ENCODE measurements at places on chromosomes 4 and X.

- DNase-seq: peak; percentile 20
Observed at GRCh38 chrX:42290608-42291007, 367.3 kb upstream of the CASK start.

GRCh38 chr4:26864899-26865298 is 4.3 kb downstream of the STIM2 start:
- DNase-seq: no peak

DNA sequence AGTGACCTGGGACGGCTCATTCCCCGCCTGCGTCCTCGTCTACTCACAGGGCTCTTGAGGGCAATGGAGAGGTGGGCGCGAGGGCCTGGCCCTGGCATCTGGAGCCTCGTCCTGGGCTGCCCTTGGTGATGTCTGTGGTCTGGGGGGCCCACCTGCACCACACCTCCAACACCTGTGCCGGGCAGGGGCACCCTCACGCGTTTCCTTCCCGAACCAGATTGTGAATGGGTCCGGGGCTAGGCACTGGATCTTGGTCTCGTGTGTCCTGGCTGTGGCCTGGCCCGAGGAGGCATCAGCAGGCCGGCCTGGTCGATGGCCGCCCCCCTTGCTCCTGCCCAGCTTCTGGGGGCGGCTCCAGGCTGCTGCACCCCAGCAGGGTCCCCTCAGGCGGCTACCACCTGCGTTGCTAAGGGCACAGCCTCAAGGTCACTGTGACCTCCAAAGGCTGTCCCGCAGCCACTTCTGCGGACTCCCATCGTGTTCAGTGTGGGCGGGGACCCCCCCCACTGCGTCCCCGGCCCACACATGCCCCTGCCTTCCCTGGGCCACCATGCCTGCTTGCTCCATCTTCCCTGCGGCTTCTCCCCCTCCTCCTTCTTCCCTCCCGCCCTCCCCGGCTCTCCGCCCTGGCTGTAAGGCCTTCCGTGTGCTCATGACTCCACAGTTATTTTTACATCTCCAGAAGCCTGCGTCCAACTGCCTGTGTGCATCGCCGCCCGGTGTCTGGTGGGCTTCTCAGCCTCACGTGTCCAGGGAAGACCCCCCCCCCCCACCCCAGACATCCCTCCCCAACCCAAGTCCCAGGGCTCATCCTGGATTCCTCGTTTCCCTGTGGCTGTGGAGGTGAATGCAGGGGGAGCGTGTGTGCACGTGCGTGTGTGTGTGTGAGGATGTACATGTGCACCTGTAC is 3.8 kb downstream of the DOK7 start:
- DNase-seq: no peak

DNA sequence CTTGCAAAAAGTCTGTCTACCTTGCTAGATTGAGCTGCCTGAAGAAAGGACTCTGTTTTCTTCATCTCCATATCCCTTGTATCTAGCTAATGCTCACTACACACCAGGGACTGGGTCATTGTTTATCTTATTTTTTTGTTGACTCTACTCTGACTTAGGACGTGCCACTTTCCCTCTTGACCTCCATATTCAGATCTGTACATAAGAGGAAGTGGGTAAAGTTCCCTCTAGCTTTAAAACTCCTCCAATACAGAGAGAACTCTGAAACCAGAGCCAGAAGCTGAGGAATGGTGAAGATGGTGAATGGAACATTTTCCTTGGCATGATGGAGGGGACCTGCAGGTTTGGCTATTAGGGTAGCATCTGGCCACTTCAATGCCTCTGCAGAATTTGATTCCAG is 2026.1 kb upstream of the TENM3 start:
- DNase-seq: no peak

GRCh38 chrX:47562615-47563243 is 1.7 kb downstream of the ARAF start:
- peak; percentile 19 for DNase-seq

- no peak for DNase-seq
Observed at GRCh38 chr4:80841587-80842281, 188.8 kb upstream of the BMP3 start.

GRCh38 chrX:24253030-24253429 is 60.8 kb downstream of the SUPT20HL2 start:
- no peak for DNase-seq

DNA sequence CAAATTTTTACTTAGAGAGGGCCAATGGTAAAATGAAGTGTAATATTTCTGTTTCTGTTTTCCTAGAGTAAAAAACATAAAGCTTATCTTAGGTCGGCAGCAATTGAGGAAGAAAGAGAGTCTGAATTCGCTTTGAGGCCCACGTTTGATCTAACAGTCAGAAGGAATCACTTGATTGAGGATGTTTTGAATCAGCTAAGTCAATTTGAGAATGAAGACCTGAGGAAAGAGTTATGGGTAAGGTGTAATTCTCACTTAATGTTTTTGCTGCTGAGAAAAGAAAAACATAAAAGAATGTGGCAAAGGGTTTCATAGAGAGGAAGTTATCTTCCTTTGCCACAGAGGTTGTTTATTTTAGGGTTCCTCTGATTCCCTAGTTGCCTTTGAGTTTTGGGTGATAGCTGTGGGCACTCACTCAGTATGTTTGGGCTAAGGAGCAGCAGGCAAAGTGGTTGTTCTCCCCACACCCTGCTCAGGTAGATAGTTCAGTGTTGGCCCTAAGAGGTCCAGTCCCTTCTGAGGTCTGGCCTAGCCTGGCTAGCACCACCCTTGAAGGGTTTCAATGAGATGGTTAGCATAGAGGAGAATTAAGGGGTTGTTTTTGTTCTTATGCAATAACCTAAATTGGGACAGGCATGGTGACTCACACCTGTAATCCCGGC is 32.3 kb downstream of the HERC5 start:
- DNase-seq: no peak

- no peak for DNase-seq
Observed at GRCh38 chr4:108611365-108611764, 9.0 kb upstream of the RPL34 start.

- peak; percentile 56 for DNase-seq
Observed at GRCh38 chr4:46844325-46844917, 64.6 kb downstream of the COX7B2 start.

DNA sequence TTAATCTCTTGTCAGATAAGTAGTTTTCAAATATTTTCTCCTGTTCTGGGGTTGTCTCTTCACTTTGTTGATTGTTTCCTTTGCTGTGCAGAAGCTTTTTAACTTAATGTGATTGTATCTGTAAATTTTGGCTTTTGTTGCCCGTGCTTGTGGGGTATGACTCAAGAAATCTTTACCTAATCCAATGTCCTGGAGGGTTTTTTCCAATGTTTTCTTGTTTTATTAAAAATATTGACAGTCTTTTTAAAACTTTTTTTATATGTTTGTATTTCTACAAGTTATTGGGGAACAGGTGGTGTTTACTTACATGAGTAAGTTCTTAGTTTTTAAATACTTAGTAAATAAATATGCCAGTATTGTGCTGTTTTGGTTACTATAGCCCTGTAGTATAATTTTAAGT is 44.9 kb downstream of the RTL3 start:
- DNase-seq: no peak

All from epithelial cell of esophagus (primary cell).